Vagina (tissue), 2 donors: ENCODE measurements at places on chromosomes 12 and 14. TPM values are rescaled to one million over a fixed set of nuclear protein-coding genes. Genes with fewer than 3 reads are reported as not detected.

DNA sequence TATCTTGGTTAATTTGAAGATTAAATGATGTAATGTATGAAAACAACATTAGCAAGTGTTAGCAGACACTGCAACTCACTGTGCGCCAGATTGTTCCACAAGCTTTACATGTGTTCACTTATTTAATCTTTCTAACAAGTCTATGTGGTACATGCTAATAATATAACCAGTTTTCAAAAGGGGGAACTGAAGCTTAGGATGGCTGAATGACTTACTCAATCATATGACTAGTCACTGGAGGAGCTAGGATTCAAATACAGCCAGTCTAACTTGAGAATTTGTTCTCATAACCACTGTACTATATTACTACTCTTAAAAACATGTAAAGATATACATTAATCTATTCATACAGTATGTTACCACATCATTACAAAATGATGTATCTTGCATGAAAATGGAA lies 60.5 kb upstream of the LRIG3 start:
- no peak overlapping the region for H3K4me3 ChIP-seq
- no peaks in the 10 kb centered on the region for H3K36me3 ChIP-seq
- H3K27me3 ChIP-seq = no peaks in the 10 kb centered on the region
- DNase-seq = no peak
- no peaks in the 10 kb centered on the region for H3K4me1 ChIP-seq
- no peak overlapping the region for H3K27ac ChIP-seq

GRCh38 chr14:72752034-72752412 lies 141.9 kb downstream of the DPF3 start:
- H3K4me1 ChIP-seq = no peaks in the 10 kb centered on the region
- H3K27ac ChIP-seq = no peak overlapping the region
- H3K36me3 ChIP-seq = no peaks in the 10 kb centered on the region
- no peak overlapping the region for H3K4me3 ChIP-seq
- H3K27me3 ChIP-seq = no peaks in the 10 kb centered on the region

DNA sequence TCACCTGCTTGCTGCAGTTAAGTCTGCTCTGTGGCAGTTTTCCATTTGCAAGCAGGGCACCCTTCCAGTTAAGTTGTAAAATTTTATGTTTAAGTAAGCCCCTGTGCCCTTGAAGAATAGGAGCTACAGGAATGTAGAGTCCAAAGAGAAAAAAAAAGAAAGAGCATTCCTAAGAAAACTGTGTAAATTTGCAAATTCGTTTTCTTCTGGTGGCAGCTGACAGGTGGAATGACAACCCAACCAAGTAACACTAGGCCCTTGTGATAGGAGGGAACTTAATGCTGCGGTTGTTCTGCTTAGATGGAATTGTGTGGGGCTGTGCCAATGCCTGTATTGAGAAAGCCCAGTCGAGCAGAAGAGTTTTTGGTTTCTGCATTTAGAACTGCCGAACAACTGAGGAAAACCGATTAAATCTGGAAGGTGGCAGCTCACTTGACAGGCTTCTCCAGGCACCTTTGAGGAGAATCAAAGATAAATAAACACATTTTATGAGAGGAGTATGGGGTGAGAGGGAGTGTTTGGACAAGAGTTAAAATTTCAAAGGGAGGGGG lies 280.0 kb downstream of the RAD51B start:
- peak overlapping the region; percentile 46 for H3K27ac ChIP-seq
- no peak overlapping the region for H3K4me3 ChIP-seq
- H3K36me3 ChIP-seq = no peaks in the 10 kb centered on the region
- no peak for DNase-seq

Gene SRGAP1
- 7.4 TPM for total RNA-seq

DNA sequence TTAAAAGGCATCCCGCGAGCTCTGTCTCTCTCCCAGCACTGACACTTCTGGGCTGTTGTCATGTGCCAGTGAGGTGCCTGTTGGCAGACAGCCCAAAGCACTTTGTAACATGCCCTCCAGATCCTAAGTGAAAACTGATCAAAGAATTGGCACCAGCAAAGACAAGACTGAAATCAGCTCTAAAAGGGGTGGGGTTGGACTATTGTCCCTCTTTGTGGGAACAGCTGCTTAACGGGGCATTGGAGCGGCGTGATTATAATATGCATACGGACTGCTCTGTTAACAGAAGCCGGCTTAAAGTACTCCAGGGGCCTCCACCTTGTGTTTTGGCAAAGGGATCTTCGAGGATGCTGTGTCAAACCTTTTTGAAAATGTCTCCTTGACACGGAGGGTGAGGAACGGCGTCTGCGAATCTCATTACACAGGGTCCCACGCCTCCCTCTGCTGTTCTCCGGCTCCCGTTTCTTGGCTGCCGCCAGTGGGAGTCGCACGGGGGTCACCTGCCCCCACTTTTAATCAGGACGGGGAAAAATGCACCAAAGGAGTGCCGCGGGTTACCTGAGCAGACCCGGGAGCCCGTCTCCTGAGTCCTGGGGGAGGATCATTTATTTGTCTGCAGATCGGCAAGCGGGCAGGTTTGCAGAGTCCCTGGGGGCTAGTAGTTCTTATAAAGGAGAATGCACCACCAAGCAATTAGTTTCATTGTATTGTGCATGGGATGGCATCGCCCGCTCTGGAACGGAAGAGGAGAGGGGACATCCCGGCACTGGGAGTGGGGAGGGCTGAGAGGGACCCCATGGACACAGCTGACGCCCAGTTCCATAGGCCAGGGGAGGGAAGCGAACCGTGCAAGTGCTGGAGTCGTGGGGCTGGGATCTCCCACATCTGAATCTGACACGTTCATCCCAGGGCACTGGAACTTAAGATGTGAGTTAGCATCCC lies 44.3 kb downstream of the SPRING1 start:
- no peak overlapping the region for H3K27ac ChIP-seq
- no peaks in the 10 kb centered on the region for H3K36me3 ChIP-seq
- no peaks in the 10 kb centered on the region for H3K27me3 ChIP-seq

DNA sequence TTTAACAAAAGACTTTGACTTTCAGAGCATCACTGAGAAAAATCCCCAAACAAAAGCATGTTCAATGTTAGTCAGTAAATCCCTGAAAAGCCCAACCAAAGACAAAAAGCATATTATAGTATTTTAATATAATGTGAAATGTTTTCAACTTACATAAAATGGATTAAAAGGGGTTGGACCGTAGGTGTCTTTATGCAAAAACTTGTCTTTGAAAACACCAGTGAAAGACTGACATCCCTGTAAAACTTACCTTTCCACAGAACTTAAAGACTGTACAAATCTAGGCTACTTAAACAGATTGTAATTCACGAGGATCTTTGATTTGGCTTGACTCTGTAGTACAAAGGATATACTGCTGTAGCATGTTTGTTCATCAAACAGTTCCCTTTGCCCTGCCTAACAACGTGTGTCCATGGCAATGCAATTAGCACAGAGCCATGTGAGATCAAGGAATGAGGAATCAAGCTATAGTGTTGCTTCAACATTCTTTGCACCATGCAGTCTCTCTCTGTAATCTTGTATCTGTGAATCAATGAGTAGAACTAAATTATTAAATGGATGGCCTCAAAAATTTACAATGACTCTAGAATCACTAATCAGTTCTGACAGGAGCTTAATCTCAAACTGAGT lies 138.5 kb upstream of the SYT1 start:
- no peaks in the 10 kb centered on the region for H3K4me1 ChIP-seq
- H3K36me3 ChIP-seq = no peaks in the 10 kb centered on the region
- H3K4me3 ChIP-seq = no peak overlapping the region
- H3K27me3 ChIP-seq = no peaks in the 10 kb centered on the region
- H3K27ac ChIP-seq = no peak overlapping the region

GRCh38 chr12:15677228-15677627 lies 112.0 kb downstream of the EPS8 start:
- DNase-seq = no peak
- no peak overlapping the region for H3K4me3 ChIP-seq
- no peaks in the 10 kb centered on the region for H3K36me3 ChIP-seq
- no peaks in the 10 kb centered on the region for H3K27me3 ChIP-seq
- no peak overlapping the region for H3K27ac ChIP-seq
